ENCODE measurements at places on chromosomes 1 and 21.

DNA sequence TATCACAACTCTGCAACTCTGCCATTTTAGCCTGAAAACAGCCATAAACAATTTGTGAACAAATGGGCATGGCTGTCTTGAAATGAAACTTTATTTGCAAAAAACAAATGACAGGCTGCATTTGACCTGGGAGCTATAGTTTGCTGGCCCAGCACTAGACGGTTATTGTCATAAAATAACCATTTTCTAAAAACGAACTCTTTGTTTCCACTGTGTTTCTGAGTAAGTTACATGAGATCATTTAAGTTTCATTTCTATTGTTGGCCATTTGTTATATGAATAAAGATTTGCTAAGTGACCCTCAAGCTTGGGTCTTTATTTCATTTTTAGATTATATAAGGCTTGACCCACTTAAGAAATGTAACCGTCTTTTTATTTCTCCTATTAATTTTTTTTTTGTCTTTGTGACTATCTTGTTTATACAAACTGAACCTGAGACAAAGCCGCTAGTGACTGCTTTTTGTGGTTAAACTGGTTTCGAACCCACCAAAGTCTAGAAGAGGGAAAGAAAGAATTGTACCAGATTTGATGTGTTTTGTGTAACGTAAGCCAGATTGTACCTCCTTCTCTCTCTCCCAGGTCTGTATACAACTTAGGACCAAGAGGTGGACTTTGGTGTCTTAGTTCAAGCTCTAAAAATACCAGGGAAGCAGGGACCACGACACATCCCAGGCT, 12.9 kb upstream of the KCNJ15 start:
- DNase-seq, result no peak

GRCh38 chr1:228376651-228377631, 29.7 kb downstream of the TRIM11 start:
- DNase-seq, result no peak

GRCh38 chr21:44370786-44371410, 17.5 kb downstream of the TRPM2 start:
- no peak for DNase-seq

DNA sequence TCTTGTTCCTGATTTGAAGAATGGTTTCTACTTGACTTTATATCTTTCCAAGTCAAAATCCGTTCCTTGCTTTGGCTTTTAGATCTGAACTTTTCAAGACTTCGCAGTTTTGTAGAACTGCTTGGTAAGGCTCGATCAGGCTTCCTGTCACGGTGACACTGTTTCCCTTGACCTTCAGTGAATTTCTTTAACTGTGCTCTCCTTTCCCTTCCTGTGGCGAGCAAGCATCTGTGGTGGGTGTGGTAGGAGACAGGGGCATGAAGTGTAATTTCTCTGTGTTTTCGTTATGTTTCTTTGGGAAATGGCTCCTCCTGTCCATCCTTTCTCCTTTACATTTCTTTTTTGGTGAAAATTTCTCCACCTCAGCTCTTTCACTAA, 10.4 kb downstream of the STYXL2 start:
- no peak for DNase-seq

- DNase-seq, result no peak
Measured at GRCh38 chr1:237583756-237584155, 307.0 kb downstream of the ZP4 start.

DNA sequence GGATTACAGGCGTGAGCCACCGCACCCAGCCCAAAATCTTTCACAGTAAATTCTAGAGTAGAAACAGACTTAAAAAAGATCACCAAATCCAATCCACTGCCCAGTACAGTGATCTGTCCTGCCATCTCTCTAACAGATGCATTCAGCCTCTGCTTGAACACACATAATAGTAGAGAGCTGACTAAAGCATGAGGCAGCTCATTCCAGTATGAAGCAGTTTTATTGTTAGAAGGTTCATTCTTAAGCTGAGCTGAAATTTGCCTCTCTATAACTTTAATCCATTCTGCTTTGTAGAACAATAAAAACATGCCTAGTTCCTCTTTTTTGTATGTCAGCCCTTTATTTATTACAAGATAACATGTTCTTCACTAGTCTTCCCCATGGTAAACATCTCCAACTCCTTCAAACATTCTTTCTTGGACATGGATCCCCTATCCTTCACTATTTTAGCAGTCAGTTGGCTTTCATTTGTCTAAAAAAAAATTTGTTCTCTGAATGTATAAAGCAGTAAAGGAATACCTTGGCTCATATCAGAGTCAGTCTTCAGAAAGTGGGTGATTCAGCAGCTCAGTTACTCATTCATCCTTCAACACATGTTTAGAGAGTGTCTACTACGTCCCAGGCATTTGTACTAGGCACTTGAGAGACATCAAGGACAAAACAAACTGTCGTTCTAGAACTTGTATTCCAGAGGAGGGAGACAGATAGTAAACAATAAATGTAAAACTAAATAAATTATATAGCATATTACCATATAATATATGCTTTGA, 10.7 kb upstream of the PTBP2 start:
- DNase-seq, result no peak

DNA sequence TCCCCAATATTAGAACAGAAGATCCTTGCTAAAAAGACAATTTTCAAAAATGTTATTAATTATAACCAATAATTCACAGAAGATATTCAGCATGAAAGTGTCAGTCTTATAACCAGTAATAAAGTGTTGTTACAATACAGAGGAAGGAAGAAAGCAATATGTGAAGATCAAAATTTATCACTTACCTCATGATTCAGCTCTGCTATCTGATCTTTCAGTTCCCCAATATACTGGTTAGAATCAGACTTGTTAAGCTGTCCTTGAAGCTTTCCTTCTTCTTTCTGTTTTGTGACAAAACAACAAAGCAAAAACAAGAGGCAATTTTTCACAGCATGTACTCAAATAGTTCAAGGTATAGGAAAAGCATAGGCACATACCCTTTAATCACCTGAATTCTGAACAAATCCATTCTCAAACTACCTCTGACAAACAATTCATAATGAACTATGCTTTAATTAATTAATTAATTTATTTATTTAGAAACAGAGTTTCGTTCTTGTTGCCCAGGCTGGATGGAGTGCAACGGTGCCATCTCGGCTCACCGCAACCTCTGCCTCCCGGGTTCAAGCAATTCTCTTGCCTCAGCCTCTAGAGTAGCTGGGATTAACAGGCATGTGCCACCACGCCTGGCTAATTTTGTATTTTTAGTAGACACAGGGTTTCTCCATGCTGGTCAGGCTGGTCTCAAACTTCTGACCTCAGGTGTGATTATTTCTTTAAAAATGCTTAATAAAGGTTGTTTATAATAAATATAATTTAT, 76.9 kb upstream of the GFI1 start:
- no peak for DNase-seq

- no peak for DNase-seq
Measured at GRCh38 chr1:214563881-214564280, 12.5 kb upstream of the PTPN14 start.

DNA sequence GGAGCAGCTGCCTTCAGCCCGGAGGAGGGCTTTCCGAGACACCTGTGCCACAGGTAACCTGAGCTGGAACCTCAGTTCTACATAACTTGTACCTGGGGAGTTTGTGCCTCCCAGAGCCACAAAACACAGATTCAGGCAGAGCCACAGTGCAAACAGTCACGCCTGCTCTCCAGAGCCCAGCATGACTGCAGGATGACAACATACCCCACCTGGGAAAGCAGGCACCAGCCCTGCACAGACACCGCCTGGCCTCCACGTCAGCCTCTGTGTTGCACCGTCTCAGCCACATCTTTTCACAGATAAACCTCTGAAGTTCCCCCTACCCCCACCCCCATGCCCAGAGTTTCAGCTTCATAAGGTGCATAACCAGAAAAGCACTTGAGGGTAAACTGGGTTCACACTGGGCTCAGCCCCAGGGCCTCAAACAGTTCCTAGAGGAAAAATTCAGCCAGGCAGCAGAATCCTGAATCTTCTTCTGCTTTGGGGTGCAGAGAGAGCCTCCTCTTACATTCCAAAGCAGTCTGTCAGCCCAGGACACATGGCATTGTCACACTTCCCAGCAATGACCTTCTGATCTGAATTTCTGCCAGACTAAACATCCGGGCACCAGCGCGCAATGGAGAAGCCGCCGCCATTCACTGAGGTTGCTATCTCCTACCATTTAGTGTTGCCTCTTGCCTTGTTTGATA, 229.5 kb downstream of the TOMM20 start:
- no peak for DNase-seq

DNA sequence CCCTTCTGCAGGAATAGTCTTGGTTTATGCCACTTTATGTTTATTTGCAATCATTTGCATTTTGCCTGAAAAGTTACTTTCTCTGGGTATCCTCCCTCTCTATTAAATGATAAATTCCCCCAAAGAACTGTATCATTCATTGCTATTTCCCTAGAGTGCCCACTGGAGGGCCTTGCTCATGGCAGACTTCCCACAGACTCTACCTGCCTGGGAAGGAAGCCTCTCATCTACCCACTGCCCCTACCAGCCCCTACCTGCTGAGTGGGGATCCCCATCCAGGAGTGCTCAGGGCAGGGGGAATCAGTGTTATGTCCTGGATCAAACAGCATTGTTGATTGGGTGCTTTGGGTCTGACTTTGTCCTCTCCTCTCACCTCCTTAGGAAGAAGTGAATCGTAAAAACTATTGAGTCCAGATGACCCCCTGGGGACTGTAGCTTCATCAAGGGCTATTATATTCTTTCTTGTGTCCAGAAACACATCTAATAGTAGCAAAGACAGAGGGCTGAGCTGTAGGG, 6.8 kb upstream of the LRRN2 start:
- DNase-seq, result no peak

DNA sequence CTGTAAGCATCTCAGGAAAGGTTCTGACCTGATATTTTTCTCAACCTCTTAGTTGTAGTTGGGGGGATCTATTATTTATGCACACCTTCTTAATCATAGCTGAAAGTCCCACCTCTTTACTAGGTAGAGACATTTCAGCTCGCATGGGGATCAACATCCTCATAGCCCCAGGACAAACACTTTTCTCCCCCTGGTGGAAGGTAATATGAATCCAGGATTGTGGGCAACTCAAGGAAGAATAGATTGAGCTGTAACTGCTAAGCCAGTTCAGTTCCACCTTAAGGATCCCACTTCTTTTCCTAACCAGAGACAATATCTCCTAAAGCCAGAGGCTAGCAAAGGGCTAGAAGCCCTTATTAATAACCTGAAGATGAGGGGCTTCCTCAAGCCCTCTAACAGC, 25.4 kb upstream of the SMYD3 start:
- DNase-seq, result no peak

DNA sequence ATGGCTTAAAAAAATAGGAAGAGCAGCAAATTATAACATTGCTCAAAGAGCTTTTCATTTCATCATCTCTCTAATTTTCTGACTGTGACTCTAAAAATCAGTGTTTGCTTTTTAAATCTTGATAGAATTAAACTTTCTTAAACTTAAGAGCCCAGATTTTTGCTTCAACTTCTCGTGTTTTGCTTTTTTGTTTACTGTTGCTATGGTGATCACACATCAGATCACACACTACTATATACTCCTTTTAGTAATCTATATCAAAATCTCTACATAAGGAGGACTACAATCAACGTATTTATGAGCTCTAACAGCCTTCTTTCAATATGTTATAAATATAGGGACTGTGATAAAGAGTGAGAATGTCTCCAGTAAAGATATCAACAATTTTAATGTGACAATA, 537.3 kb downstream of the KCNT2 start:
- no peak for DNase-seq

DNA sequence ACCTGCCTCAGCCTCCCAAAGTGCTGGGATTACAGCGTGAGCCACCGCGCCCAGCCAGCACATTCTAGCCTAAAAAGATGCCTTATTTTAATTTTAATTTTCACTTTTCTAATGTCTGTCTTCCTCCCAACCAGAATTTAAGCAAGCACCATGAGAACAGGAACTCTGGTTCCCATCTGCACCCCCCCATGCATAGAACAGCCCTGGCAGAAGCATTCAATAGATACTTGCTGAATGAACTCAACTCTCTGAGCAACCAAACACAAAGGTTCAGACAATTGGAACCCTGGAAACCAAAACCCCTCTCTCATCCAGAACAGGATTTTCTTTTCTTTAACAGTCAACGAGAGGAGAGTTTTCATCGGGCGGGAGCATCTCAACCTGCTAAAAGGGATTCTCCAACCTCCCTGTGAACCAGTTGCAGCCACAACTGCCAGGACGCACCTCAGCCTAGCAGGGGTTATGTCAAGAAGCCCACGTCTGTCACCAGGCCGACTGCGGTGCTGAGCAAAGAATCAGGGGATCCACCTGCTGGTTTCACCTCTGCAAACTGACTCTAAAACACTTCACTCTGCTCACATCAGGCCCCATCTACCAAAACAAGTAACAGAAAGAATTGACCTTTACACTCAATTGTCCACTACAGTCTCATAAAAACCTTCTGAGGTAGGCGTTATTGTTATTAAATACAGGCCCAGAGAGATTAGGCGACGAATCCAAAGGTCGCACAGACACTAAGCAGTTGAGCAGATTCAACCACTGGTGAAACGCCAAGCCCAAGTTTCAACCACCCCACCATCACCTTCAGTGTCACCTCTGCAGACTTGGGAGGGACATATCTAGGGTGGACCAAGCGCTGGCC, 1.7 kb downstream of the KIAA2013 start:
- no peak for DNase-seq

- no peak for DNase-seq
Measured at GRCh38 chr1:68442822-68443556, 6.8 kb downstream of the RPE65 start.

DNA sequence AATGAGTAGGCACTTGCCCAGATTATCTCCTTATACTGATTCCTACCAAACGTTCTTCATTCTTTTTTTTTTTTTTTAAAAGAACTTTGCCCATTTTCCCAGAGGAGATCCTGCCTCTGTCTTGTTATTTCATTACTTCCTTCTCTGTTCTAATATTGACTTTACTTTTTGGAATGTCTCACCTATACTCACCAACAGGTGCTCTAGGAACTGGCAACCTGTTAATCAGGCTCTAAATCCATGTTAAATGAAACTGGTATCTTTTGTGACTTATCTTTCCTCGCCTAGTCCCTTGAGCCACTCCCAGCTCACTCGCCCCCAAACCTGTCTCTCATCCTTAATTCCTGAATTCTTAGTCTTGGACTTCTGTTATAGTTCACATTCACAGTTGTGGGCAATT, 1.2 kb upstream of the CRCT1 start:
- no peak for DNase-seq

DNA sequence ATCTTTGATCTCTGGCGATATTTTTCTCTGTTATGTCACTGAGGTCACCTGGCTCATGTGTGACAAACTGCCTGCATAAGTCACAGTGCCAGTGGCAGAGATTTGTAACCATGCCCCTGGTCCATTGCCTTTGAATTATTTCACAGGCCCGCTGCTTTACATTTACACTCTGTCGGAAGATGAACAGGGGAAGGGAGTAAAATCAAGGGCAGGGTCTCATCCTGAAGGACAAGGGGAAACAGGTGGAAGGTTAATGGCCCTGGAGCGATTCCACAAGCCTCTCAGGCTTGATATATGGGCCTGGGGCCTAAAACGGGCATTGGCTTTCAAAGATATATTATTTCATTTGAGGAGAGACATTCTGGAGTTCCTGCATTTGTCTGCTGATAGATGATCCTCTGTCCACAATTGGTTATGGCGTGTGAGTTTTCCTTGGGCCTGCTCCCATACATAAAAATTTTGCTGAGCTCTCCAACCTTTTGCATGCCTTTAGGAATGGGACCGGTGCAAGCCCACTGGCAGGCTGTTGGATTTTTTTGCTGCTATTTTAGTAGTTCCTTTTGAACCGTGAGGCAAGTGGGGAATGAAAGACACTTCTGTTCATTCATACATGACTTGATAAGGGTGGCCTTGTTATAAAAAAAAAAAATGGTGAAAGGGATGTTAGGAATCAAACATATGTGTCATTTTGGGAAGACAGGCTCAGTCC, 51.9 kb downstream of the NR5A2 start:
- DNase-seq, result no peak
